Psoas muscle (tissue), 8 donors: ENCODE measurements at places on chromosomes 6 and 20. TPM values are rescaled to one million over a fixed set of nuclear protein-coding genes. Genes with fewer than 3 reads are reported as not detected.

The C20orf202 gene
- 0.32 TPM for total RNA-seq

The CTCFL gene
- not detected for total RNA-seq

The HCRTR2 gene
- not detected for total RNA-seq

The CALHM5 gene
- total RNA-seq, result 0.81 TPM

DNA sequence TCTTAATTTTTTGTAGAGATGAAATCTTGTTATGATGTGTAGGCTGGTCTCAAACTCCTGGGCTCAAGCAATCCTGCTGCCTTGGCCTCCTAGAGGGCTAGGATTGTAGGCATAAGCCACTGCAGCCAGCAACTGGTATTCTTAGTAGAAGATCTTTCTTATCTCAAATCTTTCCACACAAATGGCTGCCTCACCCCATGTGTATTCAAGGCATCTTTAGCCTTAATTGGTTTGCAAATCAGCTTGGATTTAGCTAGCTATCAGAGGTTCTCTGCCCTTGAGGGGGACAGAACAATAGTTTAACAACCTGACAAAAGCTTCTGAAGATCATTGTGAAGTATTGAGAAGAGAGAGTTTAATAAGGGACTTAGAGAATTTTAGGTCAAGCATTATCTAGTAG, 17.9 kb upstream of the ABRACL start:
- no peak for DNase-seq
- H3K27me3 ChIP-seq, result no peaks in the 10 kb centered on the region
- H3K36me3 ChIP-seq, result no peaks in the 10 kb centered on the region
- H3K4me3 ChIP-seq, result no peak overlapping the region

DNA sequence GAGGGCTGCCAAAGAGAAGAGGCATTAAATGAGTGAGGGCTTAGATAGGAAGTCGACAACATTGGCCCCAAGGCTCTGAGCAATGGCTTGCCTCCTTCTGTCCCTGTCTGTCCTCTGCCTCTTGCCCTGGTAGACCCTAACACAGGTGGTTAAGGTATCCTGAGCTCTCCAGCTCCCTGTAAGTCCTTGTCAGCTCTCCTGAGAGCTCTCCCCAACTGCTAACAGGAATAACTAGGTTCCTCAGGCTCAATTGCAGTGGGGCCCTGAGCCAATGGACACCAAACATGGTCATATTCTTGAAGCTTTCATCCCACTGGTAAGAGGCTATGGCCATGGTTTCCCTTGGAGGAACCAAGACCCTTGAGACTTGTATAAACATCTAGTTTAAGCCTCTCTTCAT, 5.0 kb upstream of the CPNE1 start:
- H3K36me3 ChIP-seq, result peaks cover 6% of the 10 kb centered on the region
- H3K4me1 ChIP-seq, result no peaks in the 10 kb centered on the region
- H3K4me3 ChIP-seq, result no peak overlapping the region
- DNase-seq, result no peak
- H3K27ac ChIP-seq, result no peak overlapping the region
- H3K27me3 ChIP-seq, result no peaks in the 10 kb centered on the region

DNA sequence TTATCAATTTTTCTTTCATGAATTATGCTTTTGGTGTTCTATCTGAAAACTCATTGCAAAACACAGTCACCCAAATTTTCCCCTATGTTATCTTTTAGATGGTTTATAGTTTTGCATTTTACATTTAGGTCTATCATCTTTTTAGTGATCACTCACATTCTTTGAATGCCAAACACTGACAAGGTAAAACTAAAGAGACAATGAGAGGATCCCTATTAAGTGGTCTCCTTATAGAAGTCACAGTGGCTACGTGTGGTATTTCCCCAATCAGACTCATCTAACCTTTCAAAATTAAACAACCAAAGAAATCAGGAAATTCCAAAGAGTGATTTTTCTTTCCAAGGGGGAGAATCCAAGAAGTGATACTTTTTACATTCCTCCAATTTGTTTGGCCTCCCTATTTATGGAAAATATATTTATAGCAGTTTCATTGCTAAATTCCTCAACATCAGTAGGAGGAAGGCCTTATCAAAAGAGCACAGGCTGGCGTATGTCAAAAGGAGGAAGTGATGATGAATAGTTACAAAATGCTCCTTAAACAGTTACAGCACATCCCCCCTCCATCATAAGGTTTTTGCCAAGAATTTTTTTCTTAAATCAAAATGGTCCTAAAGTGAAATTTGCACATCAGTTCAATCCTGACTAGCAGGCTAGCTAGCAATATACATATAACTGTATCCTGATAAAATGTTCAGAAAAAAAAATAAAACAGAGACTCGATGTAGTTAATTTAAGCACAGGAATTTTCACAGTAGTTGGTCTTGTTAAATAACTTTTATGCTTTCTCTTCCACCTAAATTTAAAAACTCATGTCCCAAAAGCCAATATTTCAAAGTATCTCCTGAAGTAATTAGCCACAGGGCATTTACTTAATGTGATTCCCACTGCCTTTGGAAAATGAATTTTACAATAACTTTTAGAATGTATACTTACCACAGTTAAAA, 76.2 kb upstream of the IPCEF1 start:
- DNase-seq, result no peak
- no peak overlapping the region for H3K4me3 ChIP-seq
- no peaks in the 10 kb centered on the region for H3K27me3 ChIP-seq
- no peak overlapping the region for H3K27ac ChIP-seq

DNA sequence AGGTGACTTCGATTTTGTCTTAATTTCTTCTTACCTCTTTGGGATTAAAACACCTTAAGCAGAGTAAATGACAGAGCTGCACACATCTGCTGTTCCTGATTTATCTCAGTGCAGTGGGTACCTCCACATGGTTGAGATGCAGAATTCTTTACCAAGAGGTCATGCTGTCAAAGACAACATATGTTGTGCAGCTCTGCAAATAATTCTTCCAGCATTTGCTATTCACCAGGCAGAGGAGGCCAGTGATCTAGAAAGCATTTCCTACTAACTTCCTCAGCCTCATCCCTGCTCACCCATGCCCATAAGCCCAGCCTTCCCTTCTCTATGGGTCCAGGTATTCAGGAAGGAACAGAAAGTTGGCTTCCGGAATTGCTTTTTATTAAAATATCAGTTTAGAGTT, 109.3 kb downstream of the THBS2 start:
- H3K27ac ChIP-seq, result no peak overlapping the region
- no peak for DNase-seq
- H3K4me3 ChIP-seq, result no peak overlapping the region

DNA sequence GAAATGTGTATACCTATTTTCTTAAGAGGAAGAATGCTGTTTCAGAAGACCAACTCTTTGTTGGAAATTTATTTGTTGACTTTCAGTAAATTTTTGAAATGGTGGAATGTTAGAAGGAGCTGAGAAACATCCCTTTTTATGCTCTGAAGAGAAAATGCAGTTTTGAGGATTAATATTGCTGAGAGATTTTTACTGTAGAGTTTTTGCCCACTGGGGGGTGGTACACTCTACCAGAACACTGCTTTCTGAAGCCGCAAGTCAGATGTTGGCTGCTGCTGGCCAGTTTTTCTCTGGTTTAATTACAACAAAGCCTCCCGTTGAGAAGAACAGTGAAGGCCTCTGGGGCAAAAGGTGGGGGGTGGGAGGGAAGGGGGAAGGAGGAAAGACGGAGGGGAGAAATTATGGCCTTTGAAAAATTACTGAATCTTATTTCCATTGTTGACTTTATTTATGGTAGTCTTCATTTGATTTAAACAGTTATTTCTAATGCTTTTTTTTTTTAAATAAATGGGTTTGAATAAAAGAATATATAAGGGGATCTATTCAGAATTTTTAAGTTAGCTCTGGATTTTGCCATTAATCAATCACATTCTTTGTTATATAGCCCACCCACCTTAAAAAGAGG, 3.0 kb downstream of the FLRT3 start:
- no peak overlapping the region for H3K27ac ChIP-seq
- DNase-seq, result no peak
- no peaks in the 10 kb centered on the region for H3K4me1 ChIP-seq
- H3K36me3 ChIP-seq, result no peaks in the 10 kb centered on the region
